ENCODE measurements at places on chromosomes 7 and 10.

DNA sequence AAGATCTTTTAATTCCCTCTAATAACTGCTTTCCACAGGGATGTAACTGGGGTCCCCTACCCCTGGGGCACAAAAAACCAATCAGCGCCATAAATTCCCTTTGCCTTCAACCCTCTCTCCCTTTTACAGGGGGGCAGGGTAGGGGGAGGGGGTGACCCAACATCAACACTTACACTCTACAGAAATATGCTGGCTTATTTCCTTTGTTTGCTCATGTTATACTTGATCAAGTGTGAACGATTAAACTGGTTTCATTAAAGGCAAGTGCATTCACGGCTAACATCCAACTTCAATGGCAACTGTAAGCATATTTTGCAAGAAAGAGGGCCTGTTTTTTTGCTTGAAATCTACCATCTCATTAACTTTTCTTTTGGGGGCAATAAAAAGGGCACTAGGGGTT, 2.9 kb downstream of the CTBP2 start:
- DNase-seq, result peak; percentile 56

DNA sequence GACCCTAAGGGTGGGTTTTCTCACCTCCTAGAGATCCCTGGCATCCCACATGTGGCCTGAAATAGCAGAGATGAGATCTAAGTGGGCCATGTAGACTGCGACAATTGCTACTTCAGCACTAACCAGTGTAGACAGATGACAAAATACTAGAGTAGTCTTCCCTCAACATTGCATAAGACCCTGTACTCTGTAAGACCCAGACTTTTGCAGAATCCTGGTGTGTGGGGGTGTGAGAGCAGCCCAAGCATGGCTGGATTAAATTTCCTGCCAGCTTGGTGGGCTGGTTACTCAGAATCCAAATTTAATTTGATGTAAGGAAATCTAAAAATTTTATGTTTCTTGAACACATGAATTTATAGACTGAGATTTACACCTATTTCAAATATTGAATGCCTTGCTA, 88.3 kb downstream of the ZNF365 start:
- no peak for DNase-seq

GRCh38 chr7:5629941-5630340, 151.5 kb downstream of the RNF216 start:
- DNase-seq, result peak; percentile 84

DNA sequence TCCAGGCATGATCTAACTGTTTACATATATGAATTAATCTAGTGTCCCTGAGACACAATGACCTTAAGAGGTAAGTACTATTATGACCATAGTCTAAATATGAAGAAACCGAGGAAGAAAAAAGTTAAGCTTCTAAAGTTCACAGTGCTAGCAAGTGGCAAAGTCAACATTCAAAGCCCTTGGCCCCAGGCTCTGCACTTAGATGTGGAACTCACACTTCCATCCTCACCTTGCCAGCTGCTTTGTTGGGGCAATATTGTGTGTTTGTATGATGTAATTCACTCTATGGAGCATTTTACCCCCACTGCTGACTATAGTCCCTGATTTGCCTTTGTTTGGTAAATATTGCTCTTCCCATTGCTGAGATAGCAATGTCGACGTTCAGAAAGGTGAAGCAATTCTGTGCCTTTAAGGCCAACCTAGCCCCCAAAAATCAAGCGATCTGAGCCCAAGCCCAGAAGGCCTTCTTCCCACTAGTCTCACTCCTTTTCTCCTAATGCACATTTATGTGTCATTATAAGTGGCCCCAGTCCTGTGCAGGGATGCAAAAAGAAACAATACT, 487.6 kb upstream of the ZMIZ1 start:
- no peak for DNase-seq

- peak; percentile 84 for DNase-seq
These were observed 37.6 kb upstream of the SVOPL start for GRCh38 chr7:138738551-138739335.

- DNase-seq, result no peak
These were observed 10.2 kb upstream of the EFCAB10 start for GRCh38 chr7:105591522-105591921.

GRCh38 chr7:83550100-83550499, 98.8 kb downstream of the SEMA3E start:
- DNase-seq, result peak; percentile 64

DNA sequence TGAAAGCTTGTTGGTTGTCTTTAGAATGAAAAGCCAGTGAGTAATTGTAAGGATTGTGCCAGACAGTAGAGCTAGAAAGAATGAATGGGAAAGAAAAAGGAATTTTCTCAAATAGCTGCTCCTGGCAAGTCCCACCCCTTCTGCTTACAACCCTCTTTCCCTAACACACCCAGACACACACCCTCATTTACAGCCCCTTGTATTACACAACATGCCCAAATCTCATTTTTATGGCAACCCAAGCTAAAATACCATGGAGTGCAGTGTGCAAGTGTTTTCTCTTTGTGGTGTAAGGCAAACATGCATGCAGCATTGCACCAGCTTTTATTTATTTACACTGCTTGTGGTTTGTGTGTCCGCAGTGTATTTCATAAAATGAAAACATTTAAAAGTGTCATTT, 1.5 kb downstream of the PRKAR2B start:
- DNase-seq, result no peak

- DNase-seq, result no peak
These were observed 21.5 kb downstream of the TEX36 start for GRCh38 chr10:125661431-125661940.

GRCh38 chr7:106285855-106286492, 1.2 kb upstream of the NAMPT start:
- no peak for DNase-seq

DNA sequence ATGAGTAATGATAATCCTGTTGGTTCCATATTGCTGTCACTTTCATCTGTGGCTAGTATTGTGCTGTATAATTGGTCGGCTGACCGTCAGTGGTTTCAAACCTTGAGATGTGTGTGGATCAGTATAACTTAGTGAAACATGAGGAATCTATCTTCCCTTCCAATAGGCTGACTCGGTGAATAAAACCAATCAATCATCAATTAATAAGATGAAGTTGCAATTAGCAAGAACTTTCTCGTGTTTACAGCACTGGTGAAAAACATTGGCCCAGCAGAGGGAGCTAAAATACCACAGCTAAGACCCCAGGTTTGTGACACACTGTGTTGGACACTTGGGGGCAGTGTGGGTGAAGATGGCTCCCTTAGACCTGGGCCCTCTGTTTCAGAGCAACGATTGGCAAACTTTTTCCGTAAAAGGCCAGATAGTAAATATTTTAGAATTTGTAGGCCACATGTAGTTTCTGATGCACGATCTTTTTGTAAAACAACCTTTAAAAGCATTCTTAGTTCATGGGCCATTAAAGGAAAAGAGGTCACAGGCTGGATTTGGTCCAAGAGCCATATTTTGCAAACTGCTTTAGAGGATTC, 47.8 kb downstream of the STRA8 start:
- peak; percentile 83 for DNase-seq

GRCh38 chr10:101228153-101228965, 904 bp downstream of the LBX1 start:
- no peak for DNase-seq

GRCh38 chr7:157712666-157713235, 375.9 kb downstream of the DNAJB6 start:
- no peak for DNase-seq

DNA sequence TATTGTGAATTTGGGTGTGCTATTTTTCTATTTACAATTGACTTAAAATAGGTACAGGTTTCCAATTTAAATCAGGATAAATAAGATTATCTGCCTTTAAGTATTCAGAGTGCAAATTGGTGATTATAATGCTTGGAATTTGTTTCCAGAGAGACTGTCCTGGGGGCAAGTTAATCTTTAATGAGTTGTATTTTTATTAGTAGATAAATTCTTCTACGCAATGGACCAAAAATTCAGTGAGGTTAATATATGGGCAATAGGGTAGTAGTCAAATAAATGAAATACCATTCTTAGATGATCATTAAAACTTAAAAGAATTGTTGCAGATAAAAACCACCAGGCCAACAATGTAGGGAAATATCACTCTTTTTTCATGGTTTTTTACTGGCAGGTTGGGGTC, 3.4 kb downstream of the BICC1 start:
- DNase-seq, result peak; percentile 94

GRCh38 chr7:39644170-39644569, 20.8 kb downstream of the RALA start:
- peak; percentile 50 for DNase-seq

All from kidney tubule cell (primary cell).